Right hindlimb (tissue), 1 donor: ENCODE measurements at places on chromosomes 1 and 21.

DNA sequence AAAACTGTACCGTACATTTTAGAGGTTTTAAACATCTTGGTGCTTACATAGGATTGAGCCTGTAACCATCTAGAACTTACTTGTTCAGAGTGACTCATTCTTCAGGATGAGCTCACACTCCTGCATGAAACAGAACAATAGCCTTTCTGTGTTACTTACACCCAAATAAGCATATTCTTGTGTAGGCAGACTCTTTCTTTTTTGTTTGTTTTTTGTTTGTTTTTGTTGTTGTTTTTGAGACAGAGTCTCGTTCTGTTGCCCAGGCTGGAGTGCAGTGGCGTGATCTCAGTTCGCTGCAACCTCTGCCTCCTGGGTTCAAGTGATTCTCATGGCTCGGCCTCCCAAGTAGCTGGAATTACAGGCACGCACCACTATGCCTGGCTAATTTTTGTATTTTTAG lies 3.8 kb upstream of the CA6 start:
- DNase-seq: no peak

GRCh38 chr1:232682248-232682647 lies 52.3 kb upstream of the SIPA1L2 start:
- DNase-seq: no peak

DNA sequence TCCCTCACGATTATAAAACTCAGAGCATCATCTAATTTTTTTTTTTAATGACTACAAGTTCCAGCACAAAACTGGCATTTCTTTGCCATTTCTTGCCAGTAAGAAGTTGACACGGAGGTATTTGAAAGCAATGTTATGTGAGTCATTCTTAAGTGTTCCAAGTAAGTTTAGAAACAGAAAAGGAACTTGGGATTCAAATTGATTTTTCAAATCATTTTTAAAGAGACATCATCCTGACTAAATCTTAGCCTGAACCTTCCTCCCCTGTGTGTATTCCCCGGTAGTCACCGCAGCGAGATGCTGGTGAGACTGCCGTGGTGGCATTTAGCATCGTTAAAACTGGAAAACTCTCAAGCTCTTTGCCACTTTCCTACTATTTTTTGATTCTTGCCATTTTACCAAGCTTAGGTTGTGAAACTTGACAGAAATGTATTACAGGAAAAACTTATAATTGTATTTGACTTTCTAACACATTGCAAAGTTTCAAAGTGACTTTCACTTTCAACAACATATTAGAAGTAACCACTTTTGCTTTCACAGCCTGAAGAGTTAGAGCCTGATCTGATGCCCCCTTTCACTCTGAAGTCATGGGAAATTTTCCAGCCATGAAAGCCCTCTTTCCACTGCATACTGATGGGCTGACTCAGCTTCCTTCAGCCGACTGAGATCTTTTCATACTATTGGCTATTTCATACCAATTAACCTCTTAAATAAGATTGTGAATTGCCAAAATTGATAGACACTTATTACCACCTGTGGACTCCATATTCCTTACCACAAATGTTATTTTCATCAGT lies 61.4 kb downstream of the OLFML2B start:
- DNase-seq: no peak

DNA sequence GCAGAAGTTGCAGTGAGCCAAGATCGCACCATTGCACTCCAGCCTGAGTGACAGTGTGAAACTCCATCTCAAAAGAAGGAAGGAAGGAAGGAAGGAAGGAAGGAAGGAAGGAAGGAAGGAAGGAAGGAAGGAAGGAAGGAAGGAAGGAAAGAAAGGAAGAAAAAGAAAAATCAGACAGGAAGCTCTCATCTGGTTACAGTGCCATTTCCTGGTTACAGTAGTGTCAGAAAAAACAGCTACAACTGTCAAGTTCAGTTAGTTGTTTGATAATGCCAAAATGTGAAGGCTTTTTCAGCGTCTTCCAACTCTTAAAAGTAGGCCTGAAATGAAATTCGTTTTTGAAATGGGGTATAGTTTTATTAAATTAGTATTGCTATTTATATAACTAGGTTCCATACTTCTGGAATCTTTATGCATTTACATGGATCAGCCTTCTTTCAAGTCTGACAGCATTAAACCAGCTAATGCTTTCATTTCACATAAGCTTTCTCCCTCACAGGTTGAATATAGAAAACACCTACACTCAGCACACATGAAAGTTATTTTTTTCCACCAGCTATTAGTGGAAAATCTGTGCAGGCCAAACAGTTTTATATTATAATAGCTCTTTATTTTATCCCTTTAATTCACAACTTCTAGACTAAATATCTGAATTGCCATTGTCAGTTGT lies 21.2 kb downstream of the PTPN22 start:
- DNase-seq: no peak

DNA sequence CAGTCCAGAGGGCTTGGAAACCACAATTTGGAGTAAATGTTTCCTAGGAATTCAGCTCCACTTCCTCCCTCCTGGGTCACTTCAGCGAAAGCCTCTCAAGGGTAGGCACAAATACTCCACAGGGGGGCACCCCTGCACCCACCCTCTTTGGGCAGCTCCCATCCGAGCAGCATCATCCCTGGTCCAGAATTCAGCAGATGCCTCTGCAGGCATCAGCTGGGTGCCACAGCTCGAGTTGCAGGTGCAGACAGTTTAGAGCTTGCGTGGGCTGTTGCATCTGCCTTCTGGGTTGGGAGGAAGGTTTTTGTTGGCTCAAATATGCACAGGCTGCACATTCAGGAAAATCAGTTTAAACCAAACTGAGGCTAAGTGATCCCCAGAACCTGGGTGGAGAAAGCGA lies 25.0 kb downstream of the KANK4 start:
- DNase-seq: peak; percentile 56

GRCh38 chr1:223525957-223526356 lies 132.7 kb downstream of the CCDC185 start:
- no peak for DNase-seq

- DNase-seq: no peak
These were observed 4.5 kb downstream of the PADI1 start for GRCh38 chr1:17209430-17209829.

DNA sequence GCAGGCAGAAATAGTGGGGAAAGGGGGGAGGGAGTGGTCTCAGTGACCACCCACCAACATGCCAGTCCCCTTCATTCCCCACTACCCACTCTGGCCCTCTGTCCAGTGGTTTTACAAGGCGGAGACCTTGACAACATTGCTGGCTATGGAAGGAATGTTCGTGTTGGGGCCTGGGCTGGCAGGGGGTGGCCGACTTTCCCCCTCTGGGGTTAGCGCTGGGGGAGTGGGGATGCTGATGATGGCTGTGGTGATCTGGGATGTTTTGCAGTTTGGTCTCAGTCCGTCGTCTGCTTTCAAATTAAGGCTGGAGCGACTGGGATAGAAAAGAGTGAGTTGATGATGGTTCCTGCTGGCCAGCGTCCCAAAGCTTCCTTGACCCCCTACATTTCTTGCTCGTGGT lies 20.3 kb downstream of the DDX20 start:
- DNase-seq: no peak

GRCh38 chr1:67908250-67908936 lies 75.1 kb upstream of the GNG12 start:
- DNase-seq: no peak

DNA sequence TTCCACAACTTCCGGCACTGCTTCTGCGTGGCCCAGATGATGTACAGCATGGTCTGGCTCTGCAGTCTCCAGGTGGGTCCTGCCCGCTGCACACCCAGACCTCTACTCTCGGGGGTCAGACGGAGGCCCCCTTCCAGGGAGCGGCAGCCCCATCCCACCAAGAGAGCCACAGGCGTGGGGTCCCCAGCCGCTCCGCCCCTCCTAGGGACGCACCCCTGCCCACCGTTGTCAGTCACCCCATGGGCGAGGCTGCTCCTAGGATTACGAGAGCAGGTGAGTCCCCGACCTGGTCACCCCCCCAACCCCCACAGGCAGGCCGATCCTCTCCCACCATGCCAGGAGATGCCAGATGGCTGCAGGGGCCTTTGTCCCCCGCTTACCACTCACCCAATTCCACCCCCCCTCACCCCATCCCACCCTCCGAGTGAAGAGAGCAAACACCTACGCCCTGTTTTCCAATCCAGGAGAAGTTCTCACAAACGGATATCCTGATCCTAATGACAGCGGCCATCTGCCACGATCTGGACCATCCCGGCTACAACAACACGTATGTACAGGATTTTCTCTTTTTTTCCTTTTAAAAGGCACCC lies 107.0 kb downstream of the PDE9A start:
- no peak for DNase-seq

DNA sequence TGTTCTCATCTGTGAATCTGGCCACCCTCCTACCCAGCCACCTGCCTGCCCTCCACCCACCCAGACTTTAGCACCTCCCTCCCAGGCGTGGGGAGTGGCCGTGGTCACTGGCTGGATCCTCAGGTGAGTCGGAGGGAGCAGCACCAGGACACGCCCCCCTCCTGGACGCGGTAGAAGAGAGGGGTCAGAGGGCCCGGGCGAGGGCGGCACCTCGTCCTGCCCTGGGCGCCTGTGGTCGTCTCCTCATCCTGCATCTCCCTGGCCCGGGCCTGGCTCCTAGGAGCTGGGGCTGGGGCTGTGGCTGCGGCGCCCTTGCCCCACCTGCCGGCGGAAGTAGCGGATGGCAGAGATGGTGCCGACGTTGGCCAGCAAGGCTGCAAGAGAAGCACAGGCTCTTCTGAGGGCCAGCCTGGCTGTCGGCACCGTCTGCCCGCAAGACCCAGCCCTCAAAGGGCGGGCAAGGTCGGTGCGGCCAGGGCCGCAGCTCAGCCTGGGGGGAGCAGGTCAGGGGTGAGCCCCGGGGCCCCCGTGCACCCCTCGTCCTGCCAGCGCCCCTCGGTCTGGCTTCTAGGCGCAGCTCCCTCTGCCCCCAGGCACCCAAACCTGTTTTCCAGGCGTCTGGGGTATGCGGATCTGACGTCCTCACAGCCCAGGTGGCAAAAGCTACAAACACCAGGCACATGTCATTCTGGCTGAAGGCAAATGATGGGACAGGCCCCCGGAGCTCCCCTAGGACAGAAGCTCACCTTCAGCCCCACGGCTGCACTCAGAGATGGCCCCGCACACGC lies 5.8 kb downstream of the PERM1 start:
- DNase-seq: peak; percentile 64

GRCh38 chr1:15918962-15919715 lies 56.8 kb downstream of the ZBTB17 start:
- DNase-seq: no peak

DNA sequence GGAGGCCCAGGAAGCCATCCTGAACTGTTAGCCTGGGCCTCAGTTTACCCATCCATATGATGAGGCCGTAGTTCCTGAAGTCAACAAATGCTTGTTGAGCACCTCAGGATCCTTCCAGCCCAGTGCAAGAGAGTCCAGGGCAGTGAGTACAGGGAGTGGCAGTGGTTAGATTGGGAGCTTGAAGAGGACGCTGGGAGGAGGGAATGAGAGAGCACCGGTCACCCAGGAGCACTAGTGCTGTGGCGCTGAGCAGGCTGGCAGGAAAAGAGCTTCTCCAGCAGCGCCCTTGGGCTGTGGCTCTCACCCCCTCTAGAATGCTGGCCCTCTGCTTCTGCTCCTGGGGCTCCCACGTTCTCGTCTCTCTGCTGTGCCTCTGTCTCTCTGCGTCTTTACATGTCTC lies 10.2 kb upstream of the SSBP3 start:
- DNase-seq: no peak

GRCh38 chr1:12482988-12483387 lies 135.0 kb downstream of the DHRS3 start:
- DNase-seq: no peak

DNA sequence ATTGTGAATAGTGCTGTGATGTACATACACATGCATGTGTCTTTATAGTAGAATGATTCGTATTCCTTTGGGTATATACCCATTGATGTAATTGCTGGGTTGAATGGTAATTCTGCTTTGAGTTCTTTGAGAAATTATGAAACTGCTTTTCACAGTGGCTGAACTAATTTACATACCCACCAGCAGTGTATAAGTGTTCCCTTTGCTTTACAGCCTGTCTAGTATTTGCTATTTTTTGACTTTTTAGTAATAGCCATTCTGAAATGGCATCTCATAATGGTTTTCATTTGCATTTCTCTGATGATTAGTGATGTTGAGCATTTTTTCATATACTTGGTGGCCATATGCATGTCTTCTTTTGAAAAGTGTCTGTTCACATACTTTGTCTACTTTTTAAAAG lies 54.5 kb upstream of the FAM78B start:
- DNase-seq: no peak

DNA sequence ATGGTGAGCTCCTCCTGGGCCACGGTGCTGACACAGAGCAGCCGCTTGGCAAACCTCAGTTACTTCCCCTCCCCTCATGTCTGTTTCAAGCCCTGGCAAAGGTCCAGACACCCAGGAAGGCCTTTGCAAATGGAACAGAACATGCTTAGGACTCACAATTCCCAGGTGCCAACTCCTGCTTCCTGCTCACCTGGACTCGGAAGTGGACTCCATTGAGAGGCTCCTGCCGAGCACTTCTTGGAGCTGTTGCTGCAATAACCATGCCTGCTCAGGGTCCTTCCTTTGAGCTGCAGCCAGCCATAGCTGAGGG lies 10.7 kb downstream of the DCST2 start:
- DNase-seq: no peak

- peak; percentile 27 for DNase-seq
These were observed 604.7 kb downstream of the PTPRC start for GRCh38 chr1:199243423-199244061.

DNA sequence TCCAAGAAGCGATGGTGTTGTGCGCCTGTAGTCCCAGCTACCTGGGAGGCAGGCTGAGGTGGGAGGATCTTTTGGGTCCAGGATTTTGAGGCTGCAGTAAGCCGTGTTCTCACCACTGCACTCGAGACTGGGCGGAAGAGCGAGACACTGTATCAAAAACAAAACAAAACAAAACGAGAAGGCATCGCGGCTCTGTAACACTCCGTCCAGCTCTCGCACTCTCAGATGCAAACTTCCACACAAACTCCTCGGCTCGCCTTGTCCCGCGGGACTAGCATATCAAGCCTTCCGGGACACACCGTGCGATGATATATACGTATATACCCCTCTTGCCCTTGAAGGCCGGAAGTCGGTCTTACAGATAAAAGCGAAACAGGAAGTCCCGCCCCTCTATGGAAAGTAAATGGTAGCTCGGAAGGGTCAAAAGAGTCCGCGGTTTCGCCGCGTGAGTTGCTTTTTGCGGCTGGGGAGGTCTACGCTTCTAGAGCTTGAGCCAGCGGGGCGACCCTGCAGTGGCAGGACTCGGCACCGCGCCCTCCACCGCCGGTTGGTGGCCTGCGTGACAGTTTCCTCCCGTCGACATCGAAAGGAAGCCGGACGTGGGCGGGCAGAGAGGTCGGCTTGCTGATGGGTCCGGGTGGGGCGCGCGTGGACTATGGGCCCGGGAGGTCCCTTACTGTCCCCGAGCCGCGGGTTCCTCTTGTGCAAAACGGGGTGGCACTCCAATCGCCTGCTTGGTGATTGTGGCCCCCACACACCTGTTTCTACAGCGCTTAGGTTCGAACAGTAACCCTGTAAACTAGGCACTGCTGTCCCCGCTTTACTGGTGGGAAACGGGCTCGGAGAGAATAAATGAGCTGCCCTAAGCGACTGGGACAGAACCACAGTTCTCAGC lies at the start of gene COA6:
Gene COA6, plus strand, starts transcription at position 393 of the 895 bp plus-strand sequence. Its CDS starts 11 bp downstream, at position 404.
- peak; percentile 93 for DNase-seq

DNA sequence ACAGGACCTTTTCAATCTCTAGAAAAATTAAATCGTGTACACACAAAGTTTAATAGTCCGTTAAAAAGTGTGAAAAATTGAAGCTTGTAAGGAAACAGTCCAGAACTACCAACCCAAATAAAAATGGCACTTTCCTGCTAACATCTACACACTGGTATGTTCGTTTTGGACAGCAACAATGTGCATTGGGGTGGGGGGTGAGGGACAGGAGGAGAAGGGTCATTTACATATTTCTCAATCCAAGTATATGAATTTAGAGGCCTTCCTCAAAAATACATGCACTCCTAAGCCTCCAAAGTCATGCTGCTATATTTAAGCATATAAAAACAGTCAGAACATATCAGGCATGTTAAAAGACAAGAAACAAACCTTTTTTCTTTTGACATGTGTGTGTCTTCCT lies 2.5 kb downstream of the PPP1R15B start:
- DNase-seq: no peak
